ENCODE measurements at places on chromosomes 11 and 22.
A peak's percentile ranks its signal among the peaks of the same experiment; 100 is the strongest.

DNA sequence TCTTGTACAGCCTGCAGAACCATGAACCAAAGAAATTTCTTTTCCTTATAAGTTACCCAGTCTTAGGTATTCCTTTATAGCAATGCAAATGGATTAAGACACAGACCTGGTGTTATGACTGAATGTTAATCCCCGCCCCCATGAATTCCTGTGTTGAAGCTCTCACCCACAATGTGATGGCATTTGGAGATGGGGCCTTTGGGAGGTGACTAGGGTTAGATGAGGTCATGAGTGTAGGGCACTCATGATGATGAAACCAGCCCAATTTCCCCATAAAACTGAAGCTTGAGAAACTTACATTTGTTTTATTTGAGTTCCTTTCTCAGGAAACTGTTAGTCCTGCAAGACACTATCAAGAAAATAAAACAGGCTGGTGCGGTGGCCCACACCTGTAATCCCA, 115.8 kb upstream of the THY1 start:
- DNase-seq, result peak; percentile 38

GRCh38 chr22:21823740-21824444, 43.6 kb downstream of the MAPK1 start:
- DNase-seq, result peak; percentile 45

DNA sequence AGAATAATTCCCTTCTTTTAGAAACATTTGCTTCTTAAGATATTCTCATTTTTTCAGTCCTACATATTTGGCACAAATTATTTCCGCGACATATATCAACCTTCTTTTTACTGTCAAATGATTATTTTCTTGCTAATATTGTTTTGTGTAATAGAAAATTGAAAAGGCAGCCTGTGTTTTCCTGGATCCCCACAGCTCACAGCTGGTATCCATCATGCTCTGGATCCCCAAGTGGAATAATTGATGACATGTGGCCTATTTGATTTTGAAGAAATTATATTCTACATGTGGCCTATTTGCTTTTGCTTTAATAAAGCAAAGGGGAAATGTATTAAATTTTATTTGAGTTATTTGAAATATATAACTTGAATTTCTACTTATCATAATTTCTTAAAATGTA, 199.4 kb upstream of the LUZP2 start:
- DNase-seq, result no peak

DNA sequence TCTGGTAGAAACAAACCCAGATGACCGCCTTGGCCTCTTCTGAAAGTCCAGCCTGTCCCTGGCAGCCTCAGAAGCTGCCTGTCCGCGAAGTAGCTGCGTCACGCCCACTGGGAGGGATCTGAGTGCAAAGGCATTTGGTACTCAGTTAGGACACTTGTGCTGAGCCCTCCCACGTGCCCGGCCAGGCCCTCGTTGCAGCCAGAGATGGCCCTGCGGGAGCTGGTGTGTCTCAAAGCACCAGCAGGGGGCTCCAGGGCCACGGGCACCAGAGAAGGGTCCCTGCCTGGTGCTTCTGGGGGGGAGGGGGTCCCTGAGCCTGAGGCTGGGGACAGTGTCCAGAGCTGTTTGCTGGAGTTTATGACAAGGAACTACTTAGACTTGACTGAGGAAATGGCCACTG, 5.8 kb downstream of the SELENOO start:
- peak; percentile 76 for DNase-seq

- DNase-seq, result no peak
These were observed 53.5 kb downstream of the KCNJ4 start for GRCh38 chr22:38401336-38402084.

- no peak for DNase-seq
These were observed 22.7 kb downstream of the NCAM1 start for GRCh38 chr11:112983887-112984286.

- peak; percentile 51 for DNase-seq
These were observed 32.4 kb downstream of the MCAM start for GRCh38 chr11:119284344-119285157.

- DNase-seq, result no peak
These were observed 547.9 kb downstream of the BUD13 start for GRCh38 chr11:116224889-116225200.

DNA sequence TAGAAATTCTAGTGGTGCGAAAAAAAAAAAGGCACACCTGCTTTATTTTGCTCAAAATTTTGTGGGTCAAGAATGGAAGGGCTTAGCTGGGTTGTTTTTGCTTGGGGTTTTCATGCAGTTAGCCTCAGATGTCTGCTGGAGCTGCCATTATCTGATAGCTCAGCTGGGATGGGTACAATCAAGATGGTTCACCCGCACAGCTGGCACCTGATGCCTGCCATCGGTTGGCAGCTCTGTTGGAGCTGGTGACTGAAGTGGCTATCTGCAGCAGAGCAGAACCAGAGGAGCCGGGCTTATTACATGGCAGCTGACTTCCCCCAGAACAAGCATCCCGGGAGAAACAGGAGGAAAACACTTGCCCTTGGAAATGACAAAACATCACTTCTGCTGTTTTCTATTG, 12.1 kb upstream of the ELFN2 start:
- DNase-seq, result no peak

DNA sequence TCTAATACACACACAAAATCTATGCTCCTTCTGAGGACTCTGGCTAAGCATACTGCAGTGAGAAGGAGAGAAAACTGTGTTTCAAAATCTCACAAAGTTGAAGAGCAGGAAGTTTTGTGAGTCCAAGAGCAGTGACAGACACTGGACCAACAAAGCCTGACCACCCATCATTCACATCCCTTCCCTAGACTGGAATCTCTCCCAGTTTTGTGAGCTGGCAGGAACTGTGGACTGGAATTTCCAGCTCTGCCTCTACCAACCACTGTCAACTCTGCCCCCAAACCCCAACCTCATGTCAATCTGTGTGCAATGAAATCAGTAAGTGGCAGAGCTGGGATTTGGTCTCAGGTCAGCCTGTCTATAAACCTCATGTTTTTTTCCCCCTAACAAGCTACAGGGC, 112.6 kb downstream of the ARL14EP start:
- no peak for DNase-seq

DNA sequence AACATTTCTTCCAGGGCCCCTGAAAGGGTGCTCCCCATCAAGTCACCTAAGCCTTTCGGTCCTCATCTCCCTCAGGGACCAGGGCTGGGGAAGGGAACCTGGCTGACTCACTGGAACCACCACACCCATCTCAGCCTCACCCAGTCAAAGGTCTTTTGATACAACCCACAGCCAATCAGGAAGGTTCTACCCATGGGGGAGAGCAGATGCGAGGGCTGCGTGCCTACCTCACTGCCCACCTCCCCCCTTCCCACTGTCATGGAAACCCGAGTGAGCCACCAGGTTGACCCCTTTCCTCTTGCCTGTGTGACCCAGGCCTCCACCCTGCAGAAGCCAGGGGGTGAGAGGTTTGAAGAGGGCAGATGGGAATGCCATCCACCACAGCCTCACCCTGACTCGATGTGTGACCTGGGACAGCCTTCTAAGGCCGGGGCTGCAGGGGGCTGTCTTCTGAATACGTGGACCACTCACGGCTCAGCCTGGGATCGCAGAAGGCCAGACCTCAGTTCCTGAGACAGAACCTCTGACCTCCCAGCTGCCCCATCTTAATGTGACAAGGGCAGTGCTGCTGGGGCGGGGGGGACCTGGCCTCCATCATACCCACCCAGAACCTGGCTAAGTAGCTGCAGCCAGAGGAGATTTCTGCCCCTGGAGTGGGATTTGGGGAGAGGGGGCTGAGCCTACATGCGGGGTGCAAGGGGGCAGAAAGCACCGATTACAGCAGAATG, 2.7 kb downstream of the MDK start:
- no peak for DNase-seq

- DNase-seq, result peak; percentile 35
These were observed 38.5 kb upstream of the PPARA start for GRCh38 chr22:46111645-46112306.
